GM12891 (cell line): ENCODE measurements at places on chromosomes 11 and 22.

GRCh38 chr11:62030071-62030684 lies 62.7 kb upstream of the FTH1 start:
- no peak for DNase-seq

- DNase-seq: no peak
Measured at GRCh38 chr11:12319988-12320387, 57.4 kb upstream of the PARVA start.

DNA sequence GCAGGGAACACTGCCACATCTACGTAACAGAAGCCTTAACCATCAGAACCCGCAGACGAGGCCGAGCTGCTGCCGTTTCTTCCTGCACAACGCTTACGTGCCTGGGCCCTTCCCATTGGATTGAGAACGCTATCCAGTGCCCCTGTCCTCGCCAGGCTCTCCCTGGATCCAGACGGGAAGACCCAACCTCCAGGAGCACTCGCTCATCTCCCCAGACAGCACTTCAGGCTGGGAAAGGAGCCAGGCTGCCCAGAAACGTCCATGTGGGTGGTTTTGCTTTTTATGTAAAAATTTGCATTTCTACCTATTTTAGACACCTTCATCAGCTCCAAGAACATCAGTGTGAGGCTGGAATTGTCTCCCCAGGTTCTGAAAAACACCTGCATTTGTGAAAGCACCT lies 7.3 kb upstream of the CRYBB3 start:
- DNase-seq: no peak

GRCh38 chr11:45541693-45542434 lies 123.6 kb downstream of the CHST1 start:
- DNase-seq: no peak
